CD4-positive, alpha-beta T cell treated with Interleukin-15 for 1 hour (primary cell): ENCODE measurements at places on chromosomes 16 and 17.
A peak's percentile ranks its signal among the peaks of the same experiment; 100 is the strongest.

GRCh38 chr17:7673239-7673638, 14.1 kb downstream of the TP53 start:
- DNase-seq: peak; percentile 34

- no peak for DNase-seq
Measured at GRCh38 chr16:23941025-23941424, 105.2 kb downstream of the PRKCB start.

- DNase-seq: no peak
Measured at GRCh38 chr16:80997139-80997798, 9.4 kb downstream of the CMC2 start.

DNA sequence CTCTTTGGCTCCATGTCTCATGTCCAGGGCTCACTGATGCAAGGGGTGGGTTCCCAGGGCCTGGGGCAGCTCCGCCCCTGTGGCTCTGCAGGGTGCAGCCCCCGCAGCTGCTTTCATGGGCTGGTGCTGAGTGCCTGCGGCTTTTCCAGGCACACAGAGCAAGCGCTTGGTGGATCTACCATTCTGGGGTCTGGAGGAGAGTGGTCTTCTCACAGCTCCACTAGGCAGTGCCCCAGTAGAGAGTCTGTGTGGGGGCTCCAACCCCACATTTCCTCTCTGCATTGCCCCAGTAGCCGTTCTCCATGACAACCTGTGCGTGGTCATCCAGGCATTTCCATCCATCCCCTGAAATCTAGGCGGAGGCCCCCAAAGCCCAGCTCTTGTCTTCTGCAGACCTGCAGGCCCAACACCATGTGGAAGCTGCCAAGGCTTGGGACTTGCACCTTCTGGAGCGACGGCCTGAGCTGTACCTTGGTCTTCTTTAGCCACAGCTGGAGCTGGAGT, 5.2 kb downstream of the IL32 start:
- DNase-seq: peak; percentile 33

- no peak for DNase-seq
Measured at GRCh38 chr17:67487506-67487905, 110.4 kb downstream of the PITPNC1 start.

GRCh38 chr16:87550495-87550961, 51.8 kb upstream of the JPH3 start:
- DNase-seq: peak; percentile 36

DNA sequence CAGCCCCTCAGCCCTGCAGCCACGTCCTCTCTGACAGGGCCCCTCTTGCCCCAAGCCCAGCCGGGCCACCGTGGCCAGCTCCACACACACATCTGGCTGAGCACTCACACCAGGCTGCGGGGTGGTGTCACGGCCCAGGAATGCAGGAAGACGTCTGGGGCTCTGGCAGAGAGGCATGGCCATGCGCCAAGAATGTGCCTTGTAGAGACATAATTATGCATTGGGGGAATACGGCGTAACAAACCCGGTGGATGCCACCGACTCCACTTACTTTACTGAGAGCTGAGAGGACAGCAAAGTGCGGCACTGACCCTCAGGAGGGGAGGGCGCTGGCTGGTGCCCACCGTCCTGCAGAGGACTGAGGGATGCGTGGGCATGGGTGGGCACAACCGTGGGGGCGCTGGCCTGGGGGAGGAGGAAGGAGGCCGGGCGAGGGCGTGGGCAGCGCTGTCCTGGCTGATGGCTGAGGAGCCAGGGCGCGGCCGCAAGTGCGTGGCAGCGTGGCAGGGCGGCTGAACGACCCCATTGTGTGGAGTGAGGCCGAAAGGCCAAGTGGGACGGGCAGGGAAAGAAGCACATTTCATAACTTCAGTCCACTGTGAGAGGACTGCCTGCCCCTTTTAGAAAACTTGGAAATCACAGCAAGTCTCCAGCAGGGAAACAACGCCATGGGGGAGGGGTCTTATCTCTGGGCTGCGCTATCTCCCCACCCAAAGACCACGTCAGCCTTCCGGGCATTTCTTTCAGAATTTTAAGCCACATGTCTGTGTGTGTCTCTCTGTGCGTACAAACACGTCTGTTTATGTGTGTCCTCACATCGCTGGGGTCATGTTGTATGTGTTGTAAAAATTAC, 30.6 kb downstream of the METRNL start:
- DNase-seq: no peak

DNA sequence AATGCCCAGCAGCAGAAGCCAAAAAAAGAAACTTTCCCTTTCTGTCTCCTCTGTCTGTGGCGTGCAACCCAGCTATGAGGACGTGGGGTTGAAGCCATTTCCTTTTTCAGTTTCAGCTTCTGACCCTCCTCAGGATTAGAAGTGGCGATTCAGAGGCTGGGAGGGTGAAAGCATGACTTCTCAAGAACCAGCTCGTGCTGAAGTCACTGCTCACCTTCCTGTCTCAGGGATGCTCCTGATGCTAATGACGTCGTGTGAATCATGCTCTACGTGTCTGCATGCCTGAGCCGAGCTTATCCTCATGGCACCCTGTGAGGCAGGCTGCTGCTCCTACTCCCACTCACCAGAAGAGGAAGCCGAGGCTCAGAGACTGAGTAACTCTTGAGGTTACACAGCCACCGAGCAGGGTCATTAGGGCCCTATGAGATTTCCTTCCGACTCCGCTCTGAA, 5.7 kb upstream of the LPO start:
- peak; percentile 76 for DNase-seq
